ENCODE measurements at places on chromosomes 16 and 17.

DNA sequence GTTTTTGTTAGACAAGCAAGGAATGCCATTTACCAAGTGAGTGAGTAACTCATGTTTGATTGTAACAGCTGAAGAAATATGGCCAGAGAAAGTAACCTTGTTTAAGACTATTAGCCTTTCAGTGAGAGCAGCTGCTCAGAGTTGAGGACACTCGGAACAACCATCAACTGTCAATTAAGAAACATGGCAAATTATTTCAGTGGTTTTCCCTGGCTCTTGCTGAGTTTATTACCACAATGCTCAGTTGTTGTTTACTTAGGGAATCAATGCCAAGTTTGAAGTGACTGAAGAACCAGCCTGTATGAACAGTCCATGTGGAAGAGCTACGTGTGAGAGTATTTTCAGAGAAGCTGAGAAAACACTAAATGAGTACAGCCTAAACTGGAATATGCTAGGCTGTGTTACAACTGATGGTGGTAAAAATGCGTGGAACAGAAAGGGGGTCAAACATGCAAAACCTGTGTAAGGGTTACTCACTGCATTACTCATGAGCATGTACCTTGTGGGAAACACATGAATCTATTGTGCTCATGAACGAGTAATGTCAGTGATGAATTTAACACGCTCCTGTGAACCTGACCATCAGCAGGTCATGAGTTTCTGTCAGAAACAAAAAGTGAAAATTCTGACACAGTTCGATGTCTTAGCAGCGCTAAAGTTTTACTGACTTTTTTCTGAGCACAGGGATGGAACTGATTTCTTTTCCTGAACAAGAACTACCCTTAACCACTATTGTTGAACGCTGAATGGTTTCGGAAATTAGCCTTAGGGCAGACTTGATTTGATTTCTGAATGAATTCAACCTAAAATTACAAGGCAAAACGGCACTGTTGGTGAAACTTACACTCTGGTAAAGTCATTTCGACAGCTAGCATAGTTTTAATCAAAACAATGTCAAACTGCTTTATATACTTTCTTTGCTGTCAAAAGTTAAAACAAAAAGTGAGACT lies 33.5 kb downstream of the GNA13 start:
- no peak for DNase-seq

DNA sequence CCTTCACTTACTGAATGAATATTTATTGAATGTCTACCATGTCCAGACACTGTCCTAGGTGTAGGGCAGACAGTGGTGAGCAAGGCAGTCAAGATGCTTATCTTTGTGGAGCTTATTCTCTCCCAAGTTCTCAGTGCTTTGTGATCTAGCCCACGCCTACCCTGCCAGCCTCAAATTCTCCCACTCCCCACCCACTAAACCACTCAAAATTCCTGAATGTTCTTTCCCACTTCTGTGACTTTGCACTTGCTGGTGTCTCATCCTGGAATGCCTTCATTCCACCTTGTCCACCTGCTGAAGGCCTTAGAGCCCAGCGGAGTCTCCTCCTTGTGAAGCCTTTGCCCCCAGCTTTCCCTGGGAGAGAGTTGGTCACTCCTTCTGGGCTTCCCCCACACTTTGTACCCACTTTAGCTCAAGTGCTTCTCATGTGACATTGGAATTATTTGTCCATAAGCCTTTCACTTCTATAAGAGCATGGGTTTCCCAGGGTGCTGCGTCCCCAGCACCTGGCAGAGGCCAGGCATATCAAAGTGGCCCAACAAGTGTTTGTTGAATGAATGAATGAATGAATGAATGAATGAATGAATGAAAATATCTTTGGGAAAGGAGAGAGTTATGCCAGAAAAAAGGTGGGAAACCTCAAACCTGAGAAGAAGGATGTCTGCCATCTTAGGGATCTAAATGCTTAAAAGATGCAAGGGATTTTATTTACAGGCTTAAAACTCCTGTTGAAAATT lies 23.0 kb downstream of the CCDC182 start:
- no peak for DNase-seq

DNA sequence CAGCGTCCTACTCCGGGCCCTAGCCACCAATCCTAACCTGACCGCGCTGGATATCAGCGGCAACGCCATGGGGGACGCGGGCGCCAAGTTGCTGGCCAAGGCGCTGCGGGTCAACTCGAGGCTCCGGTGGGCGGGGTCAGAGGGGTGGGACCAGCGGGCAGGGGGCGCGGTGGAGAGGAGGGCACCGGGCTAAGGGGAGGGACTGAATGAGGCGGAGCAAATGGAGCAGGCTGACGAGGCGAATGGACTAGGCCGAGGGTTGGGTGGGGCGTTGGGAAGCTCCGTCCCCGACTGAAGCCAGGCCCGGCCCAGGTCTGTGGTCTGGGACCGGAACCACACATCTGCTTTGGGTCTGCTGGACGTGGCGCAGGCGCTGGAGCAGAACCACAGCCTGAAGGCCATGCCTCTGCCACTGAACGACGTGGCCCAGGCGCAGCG lies 4.6 kb downstream of the CARMIL2 start:
- no peak for DNase-seq

- DNase-seq: no peak
Measured at GRCh38 chr17:77085926-77086432, 54.8 kb upstream of the SEC14L1 start.

DNA sequence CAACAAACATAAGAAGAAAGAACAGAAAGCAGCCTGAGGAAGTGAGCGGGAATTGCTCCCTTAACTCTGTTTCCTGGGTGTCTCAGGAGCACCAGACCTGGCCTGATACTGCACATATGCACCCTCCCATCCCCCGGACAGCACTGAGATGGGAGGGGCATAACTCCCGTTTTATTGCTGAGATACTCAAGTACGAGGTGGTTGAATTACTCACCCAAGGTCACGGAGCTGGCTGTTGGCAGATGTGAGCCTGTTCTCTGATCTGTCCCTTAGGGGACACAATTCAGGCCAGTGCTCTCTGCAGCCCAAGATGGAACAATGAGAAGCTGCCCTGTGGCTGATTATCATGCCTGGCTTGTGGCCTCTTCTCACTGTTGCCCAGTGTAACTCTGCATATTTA lies 9.1 kb upstream of the MED9 start:
- DNase-seq: no peak

DNA sequence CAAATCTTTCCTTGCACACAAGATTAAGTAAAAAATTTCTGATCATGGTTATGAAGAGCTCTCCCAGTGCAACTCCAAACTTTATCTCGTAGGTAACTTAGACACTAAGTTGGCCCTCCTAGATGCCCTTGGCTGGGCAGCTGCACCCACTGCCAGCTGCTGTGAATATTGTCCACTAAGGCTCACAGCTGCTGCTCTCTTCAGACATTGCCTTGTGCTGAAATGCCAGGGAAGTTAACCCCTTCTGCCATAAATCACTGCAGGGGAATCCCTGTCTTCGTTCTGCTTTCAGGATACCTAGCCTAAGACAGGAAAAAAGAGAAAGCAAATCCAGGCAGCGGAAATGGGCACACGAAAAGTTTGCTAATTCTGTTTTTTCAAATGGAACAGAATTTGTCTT lies 106.4 kb downstream of the IRX5 start:
- DNase-seq: no peak
